ENCODE measurements at places on chromosomes 12 and 14.

DNA sequence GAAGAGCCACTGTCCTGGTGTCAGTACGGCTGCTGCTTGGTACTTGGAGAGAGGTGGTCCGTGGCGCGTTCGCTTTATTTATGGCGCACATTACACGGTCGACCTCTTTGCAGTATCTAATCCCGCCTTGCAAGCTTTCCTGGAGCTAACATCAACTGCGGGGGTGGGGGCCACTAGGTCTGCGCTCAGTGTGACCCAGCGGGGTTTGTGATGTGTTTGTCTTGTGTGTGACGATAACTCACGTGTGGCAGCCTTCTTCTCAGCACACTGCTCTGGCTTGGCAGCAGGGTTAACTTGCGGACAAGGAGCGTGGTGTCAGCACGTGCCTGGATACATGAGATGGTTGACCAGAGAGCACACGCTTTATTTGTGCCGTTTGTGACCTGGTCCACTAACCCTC lies 122.2 kb upstream of the RTL1 start:
- DNase-seq, result no peak

DNA sequence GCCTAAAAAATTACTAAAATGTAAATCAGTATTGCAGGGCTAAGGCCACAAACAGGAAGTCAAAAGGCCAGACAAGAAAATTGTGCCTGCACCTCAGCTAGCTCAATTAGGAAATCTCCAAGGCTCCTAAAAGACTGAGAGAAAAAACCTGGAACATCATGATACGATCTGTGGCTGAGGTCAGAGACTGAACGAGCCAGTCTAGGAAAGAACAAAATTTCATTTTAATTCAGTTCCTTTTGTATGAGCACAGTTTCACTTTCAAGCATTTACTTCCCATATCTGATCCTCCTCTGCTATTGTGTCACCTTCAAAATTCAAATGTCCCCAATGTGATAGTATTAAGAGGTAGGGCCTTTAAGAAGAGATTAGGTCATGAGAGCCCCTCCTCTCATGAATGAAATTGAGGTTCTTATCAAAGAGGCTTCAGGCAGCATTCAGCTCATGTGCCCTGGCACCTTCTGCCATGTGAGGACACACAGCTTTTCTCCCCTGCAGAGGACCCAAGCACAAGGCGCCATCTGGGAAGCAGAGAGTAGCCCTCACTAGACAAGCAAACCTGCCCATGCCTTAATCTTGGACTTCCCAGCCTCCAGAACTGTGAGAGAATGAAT lies 14.8 kb downstream of the PRKAB1 start:
- no peak for DNase-seq

DNA sequence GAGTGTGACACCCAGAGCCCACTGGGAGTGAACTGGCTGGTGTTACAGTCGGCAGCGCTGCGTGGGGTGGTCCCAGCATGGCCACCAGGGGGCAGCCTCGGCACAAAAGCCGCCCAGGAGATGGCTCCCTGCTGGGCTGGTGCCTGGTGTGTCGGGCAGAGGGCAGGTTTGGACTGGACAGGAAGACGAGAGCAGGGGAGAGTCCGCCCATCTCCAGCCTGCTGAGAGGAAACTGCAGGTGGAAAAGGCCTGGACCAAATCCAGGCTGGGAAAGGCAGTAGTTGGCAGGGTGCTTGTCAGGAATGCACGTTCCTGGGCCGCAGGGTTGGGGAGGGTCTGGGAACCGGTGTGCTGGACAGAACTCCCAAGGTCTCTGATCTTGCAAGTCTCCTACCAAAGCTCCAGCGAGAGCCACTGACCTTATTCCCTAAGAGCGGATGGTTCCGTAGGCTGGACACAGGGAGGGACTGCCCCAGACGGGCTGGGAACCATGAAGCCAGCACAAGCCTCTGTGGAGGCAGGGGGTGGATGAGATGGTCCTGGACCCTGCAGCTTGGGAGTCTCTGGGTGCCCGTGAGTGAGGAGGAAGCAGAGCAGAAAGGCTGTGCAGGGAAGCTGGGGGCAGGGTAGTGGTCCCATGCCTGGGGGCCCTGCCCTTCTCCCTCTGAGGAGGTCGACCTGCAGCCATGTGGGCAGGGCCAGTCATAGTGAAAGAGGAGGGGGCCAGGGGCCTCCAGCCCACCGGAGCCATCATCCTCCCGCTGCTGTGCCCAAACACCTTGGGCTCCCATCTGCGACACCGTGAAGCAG lies 1.8 kb downstream of the AHNAK2 start:
- peak; percentile 93 for DNase-seq

- DNase-seq, result no peak
These were observed 48.8 kb downstream of the NINJ2 start for GRCh38 chr12:614411-614970.

- no peak for DNase-seq
These were observed 46.3 kb downstream of the CATSPERB start for GRCh38 chr14:91685600-91685999.

DNA sequence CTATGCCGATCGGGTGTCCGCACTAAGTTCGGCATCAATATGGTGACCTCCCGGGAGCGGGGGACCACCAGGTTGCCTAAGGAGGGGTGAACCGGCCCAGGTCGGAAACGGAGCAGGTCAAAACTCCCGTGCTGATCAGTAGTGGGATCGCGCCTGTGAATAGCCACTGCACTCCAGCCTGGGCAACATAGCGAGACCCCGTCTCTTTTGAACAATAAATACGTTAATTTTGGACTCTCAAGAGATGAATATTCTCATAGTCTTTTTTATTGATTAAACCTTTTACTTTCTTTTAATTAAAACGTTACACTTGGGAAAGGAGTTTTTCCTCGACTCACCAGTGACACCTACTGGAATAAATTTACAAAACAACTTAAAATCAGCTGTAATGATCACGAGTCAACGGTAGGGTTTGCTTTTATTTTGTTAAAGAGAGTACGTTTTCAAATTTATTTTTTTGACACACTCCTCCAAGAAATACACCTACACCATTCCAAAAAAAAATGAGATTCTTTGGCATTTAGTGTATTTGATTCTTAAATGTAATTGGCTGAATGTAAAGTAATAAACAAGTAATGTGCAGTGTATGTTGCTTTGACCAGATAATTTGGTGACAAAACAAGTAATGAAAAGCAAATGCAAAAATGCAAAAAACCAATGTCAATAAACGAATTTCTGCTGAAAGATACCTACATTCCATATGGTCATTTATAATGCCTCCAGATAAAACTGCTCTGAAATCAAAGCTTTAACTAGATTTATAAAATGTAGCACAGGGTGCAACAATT lies 687 bp upstream of the RPS29 start:
- DNase-seq, result no peak

DNA sequence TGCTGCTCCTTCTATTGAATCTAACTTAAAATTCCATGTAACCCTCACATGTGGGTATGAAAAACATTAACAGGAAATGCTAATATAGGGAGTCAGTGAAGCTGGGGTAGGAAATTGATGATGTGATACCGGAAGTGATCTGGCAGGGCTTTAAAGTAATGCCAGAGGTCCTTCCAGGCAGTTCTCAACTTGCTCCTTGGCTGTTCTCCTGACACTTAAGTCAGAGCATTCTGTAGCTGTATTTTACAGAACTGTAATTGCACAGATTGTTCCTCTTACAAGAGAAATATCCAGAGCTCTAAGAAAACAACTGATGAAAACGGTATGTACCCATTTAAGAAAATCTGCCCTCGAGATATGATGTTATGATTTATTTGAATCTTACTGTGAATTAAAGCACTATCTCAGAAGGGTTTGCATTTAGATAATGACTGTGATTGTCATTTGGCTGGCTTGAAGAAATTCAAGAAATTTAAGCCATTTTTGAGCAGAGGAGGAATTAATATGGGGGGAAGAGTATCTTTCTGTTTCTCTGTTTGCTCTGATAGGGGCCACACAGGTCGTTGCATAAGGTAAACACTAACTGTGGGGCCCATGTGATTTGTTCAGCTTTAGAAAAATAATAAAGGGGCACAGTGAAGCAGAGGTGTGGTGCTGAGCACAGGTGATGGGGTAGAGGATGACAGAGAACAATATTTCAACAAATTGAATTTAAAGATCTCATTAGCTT lies 88.4 kb downstream of the BBS10 start:
- DNase-seq, result no peak
